Stimulated activated naive B cell treated with anti-CD40 and anti-IgM and Interleukin-4, amounts not matched to agents 10 μg/mL and 1 μg/mL and 100 μg/mL, for 72 hours (primary cell): ENCODE measurements at places on chromosomes 16 and 17.

DNA sequence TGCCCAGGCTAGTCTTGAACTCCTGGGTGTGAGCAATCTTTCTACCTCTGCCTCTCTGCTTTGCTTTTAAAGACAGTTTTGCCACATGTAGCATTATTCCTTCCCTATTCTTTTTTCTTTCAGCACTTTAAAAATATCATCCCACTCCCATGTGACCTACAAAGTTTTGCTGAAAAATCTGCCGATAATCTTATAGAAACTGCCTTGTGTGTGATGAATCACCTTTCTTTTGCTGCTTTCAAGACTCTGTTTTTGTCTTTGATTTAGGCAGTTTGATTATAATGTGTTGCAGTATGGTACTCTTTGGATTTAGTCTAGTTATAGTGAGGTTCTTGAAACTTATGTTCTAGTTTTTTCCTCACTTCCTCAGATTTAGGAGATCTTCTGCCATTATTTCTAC lies 142.0 kb upstream of the KIF2B start:
- DNase-seq = no peak

DNA sequence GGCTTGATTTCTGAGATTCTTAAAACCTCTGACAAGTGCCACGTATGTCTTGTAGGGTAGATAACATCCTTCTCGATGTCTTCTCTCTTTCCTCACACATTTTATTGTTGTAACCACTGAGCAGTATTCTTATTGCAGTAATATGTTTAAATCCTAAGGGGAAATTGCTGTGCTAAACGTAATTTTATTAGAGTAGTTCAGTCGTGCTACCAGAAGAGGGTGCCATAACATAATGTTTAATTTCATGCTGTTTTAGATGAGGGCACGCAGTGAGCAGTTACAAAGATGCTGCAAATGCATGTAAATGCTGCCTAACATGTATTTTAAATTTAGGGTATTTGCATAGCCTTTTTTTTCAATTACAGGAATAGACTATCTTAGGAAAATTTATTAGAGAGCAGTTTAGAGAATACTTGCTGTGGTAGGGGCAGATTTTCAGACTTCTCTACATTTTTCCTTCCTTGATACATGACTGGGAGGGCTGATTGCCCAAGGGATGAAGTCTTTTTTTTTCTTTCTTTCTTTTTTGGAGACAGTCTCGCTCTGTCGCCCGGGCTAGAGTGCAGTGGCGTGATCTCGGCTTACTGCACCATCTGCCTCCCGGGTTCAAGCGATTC lies 51.7 kb downstream of the GAN start:
- DNase-seq = no peak

GRCh38 chr17:10776381-10776780 lies 27.5 kb downstream of the TMEM238L start:
- no peak for DNase-seq

GRCh38 chr17:16446338-16446983 lies 31.1 kb downstream of the TRPV2 start:
- no peak for DNase-seq

GRCh38 chr16:47046726-47047523 lies 73.5 kb upstream of the DNAJA2 start:
- no peak for DNase-seq

DNA sequence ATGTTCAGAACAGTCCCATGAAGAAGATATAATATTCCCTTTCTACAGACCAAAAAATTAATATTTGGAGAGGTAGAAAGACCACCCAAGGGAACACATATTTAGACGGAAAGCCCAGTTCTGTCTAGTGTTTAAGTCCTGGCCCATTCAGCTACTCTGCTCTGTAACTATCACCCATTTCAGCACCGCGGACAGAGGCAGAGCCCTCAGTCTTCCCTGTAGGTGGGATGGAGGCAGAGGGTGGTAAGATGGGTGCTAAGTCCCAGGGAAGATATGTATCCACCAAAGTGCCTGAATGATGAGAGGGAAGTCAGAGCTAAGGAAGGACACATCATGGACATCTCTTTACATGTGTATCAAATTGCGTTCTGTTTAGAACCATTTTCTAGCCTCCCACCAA lies 27.8 kb upstream of the C16orf78 start:
- no peak for DNase-seq

DNA sequence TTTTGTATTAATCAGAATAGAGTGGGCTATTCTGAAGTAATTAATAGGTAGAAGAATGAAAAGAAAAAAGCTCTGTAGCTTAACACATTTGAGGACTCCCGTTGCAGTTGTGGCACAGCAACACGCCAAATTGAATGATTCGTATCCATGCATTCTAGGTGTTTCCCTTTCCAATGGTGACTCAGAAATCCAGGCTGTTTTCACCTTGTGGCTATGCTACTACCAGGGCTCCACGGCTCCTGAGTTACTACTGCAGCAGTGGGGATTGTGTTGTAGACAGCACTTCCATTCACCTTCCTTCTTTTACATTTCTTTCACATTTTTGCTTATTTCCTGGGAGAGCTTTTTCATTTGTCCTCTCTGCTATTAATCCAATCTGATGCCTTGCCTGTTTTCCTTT lies 1616.4 kb downstream of the CDH8 start:
- DNase-seq = no peak

- no peak for DNase-seq
Measured at GRCh38 chr16:50275098-50275415, 8.7 kb downstream of the ADCY7 start.

DNA sequence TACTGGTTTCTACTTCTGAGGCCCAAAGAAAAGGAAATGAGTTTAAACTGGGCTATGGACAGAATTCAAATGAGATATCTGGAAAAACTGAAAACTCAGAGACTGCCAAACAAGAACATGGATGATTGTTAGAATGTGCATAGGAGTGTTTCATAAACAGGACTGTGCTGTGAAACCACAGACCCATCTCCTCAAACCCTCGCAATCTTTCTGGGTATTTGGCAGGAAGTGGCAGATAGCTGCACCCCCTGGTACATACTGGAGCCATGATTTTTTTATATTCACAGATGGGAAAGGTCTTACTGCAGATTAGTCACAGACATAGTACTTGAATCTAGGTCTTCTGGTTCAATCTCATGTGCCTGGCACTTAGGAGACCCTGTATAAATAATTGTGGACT lies 145.0 kb downstream of the CCDC182 start:
- DNase-seq = no peak

GRCh38 chr17:56148333-56148732 lies 4.9 kb upstream of the ANKFN1 start:
- no peak for DNase-seq

DNA sequence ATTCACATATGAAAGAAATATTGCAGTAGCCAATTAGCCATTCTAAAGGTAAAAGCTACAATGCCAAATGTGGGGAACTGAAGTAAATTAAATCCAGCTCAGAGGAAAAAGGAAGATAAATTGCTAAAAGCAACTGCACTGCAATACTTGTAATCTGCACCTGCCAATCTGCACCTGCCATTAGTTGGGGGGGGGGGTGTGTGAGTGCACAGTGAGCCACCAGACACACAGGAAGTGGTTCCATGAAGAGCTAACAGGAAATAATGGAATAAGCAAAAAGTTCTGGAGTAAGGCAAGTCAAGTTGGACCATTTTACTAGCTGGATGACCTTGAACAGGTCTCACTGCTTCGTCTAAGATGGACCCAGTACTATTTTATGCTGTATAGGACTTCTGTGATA lies 191.8 kb downstream of the PARN start:
- DNase-seq = no peak

DNA sequence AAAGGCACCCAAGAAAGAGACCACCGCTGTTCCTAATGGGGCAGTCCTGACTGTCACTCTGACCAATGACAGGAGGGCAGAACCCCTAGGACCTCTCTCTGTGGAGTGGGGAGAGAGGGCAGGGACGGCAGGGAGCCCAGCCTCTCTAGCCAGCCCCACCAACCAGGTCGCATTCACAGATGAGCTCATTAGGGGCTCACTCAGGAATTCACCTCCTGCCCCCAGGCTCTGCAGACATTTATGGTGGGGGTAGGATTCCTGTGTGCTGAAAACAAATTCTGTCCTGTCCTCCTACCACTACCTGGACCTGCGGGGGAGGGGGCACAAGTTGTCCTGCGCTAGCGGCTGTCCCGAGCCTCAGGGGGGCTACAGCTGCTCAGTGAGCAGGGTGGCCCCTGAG lies 27.7 kb upstream of the GPRC5C start:
- no peak for DNase-seq

DNA sequence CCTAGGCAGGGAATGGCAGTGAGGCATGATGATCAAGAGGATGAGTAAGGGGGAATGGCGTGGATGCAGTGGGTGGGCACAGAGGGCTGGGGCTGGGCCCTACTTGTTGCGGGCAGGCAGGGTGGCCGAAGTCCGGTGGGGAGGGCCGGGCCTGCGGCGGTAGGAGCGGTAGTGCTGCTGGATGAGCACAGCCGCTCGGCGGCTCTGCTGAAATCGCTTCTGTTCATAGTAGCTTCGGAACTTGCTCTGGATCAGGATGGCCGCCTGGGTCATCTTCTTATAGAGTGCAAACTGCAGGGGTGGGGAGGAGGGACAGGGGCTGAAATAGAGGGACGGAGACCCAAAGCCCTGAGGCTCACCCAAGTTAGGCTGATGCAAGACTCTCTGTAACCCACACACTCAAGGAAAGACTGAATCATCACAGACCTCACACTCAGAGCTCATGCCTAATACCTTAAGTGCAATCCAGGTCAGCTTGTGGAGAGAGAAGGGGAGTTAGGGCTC lies 1.5 kb upstream of the SPAG7 start:
- DNase-seq = no peak

DNA sequence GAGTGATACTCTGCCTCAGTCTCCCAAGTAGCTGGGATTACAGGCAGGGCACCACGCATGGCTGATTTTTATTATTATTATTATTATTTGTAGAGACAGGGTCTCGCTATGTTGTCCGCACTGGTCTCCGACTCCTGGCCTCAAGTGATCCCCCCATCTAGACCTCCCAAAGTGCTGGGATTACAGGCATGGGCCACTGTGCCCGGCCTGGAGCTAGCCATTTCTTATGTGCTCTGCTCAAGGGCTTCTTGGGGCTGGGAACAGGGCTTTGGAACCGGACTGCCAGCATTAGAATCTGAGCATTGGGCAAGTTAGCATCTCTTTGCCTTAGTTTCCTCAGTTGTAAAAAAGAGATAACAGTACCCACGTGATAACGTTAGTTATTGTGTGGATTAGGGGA lies 111.3 kb downstream of the C16orf78 start:
- no peak for DNase-seq

DNA sequence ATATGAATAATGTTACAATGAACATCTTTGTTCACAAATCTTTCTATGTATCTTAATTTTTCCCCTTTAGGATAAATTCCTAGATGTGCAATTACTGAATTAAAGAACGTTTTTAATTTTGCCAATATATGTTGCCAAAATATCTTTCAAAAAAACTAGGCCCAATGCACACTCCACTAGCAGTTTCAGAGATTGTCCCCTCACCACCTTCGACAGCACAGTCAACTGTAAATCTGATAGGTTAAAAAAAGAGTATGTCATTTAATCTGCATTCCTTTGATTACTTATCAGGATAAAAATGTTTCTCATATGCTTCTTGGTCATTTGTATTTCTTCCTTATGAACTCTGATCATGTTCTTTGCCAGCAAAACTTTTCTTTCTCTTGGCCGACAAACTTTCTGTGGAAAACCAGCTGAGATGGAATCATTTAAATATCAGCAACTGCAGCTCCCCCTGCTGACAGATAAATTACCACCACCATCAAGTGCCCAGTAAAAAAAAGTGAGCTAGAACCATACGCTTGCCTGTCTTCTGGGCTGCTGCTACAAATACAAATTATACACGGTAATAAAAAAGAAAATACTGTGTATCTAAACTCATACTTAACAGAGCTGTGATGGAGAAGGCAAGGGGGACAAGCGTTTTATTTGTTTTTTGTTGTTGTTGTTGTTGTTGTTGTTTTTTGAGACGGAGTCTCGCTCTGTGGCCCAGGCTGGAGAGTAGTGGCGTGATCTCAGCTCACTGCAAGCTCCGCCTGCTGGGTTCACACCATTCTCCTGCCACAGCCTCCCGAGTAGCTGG lies 19.6 kb upstream of the KANSL1 start:
- peak; percentile 32 for DNase-seq

- no peak for DNase-seq
Measured at GRCh38 chr17:7843257-7843535, 9.2 kb downstream of the KDM6B start.
